ENCODE measurements at places on chromosomes 6 and 20.

DNA sequence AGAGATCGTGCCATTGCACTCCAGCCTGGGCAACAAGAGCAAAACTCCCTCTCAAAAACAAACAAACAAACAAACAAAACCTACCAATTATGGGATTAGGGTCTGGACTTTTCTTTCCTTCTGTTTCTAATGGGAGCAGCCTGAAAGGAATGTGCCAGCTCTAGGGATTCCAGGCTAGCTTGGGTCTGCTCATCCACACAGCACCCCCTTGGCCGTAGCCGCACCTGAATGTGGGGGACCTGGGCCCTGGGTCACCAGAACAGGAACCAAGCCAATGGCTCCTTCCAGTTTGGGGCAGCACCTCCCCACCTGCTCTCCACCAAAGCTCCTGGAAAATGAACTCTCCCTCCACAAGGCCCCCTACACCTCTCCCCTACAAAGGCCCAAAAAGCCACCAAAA lies 6.7 kb downstream of the CTSZ start:
- no peak for DNase-seq

DNA sequence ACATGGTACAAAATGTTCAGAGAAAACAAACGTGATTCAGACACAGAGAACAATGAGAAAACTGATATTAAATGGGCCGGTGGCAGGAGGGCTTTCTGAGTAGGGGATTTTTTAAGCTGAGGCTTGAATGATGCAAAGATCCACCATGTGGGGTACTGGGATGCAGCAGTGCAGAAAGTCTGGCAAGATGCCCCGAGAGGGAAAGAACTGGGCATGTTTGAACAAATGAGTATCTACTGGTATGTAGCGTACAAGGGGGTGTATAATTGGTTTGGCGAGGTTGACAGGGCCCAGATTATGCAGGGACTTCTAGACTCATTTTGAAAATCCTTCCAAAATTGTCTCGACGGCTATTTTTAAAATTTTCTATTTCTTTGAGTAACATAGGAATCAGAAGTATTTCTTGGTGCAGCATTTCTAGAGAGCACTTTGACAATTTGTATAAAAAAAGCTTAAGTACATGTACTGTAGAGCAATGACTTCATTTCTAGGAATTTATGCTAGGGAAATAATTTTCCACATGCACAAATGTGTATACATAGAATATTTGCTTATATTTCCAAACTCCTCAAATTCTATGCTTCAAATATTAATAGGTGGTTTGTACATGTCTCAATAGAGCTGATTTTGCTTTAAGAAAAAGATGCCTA lies 119.6 kb upstream of the DOK5 start:
- DNase-seq, result no peak

- DNase-seq, result no peak
These were observed 25.8 kb downstream of the CDKAL1 start for GRCh38 chr6:20559924-20560551.

- DNase-seq, result no peak
These were observed 498.3 kb upstream of the SULF2 start for GRCh38 chr20:48283470-48284110.

GRCh38 chr6:88519301-88520016 lies 353.3 kb upstream of the CNR1 start:
- no peak for DNase-seq

- no peak for DNase-seq
These were observed 149.7 kb downstream of the LRRC1 start for GRCh38 chr6:53944543-53944942.

DNA sequence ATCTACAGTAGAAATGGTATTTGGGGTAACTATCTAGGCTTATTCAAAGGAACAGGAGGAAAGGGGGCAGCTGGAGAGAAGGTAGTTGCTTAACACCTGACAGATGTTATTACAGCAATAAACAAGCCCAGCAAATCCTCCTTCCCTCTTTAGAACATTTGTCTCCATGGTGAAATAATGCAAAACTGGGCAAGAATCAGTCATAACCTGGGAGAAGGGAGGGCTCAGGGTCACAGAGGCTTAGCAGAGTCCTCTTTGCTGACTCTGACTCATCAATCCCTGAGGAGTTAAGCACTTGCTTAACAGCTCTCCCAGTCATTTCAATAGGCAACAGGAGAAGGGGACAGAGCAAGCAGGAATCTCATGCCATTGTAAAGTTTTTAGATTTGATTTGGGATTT lies 230.3 kb downstream of the IBTK start:
- no peak for DNase-seq

GRCh38 chr20:18039063-18039462 lies 18.7 kb downstream of the OVOL2 start:
- DNase-seq, result no peak

- DNase-seq, result no peak
These were observed 59.1 kb upstream of the TMEM244 start for GRCh38 chr6:129920103-129920798.

GRCh38 chr20:6908673-6909072 lies 141.2 kb downstream of the BMP2 start:
- DNase-seq, result no peak

DNA sequence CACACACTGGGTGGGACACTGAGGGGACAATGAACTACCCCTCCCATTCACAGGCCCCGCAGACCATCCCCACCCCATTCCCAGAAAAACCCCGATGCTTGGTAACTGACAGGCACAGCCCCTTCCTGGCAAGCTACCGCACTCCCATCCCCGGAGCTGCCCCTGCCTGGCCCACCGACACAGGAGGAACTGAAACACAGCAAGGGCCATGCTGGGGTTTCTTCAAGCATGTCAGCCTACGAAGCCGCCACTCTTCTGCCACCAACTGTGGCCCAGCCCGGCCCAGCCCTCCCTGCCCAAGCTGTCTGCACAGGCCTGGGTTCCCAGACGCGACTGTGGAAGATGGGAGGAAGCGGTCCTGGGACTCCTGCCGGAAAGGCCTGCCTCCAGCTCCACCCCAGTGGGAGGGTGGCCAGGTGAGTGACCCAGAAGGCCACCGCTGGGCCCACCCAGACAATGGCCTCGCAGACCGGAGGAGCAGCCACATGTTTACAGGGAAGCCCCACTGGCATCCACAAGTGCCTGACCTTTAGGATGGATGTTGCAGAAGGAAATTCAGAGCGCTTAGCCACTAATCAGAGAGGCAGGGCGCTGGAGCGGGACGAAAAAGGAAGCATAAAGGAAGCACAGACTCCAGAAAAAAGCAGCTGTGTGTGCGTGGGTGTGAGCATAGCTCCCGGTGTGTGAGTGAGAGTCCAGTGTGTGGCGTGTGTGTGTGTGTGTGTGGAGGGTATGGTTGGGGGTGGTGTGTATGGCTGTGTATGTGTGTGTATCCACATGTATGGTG lies 91.6 kb downstream of the PRND start:
- DNase-seq, result peak; percentile 30

DNA sequence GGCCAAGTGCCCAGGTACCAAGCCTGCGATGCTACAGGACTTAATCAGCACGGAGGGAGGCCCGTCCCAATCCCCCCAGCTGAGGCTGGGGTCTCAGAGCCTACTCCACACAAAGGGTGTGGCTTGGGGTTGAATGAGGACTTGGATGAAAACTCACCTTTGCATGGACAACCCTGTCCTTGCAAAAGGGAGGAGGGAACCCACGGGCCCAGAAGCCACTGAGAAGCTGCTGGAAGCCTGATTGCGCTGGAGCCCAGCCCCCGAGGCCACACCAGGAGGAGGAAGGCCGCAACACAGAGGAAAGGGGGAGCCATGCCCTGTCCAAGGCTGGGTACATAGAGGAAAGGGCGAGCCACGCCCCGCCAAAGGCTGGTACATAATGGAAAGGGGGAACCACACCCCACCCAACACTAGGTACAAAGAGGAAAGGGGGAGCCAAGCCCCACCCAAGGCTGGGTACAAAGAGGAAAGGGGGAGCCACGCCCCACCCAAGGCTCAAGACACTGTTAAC lies 158.8 kb downstream of the DLL1 start:
- no peak for DNase-seq

- no peak for DNase-seq
These were observed 4.7 kb downstream of the CCN2 start for GRCh38 chr6:131946404-131946991.

DNA sequence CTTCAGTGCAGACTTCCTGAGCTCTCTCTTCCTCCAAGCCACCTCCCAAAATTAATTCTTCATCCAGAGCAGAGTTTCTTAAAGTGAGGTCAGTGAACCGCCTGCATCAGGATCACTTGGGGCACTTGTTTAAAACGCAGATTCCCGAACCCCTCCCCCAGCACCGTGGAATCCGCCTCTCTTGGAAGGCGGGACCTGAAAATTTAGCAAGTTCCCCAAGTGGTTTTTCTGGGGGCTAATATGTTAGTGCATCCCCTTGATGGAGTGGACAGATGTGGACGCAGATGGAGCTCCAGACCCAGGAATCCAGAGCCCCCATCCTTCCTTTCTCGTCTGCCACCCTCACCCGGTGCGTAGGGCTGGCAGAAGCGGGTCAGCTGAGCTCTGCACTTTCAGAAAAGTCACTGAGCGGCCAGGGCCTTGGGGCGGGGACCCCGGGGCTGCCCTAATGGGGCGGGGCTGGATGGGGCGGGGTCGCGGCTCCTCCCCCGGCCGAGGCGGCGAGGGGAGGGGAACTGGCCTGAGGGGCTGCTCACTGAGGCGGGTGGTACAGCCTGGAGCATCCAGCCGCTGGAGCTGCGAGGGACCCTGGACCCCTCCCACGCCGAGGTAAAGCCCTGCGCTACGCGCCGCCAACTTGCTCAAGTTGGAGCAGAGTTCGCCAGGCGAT lies at the start of the genes DEFB124 and REM1:
TSS of gene DEFB124 (minus strand) at position 370 of the 670 bp plus-strand sequence. CDS start 2,114 bp downstream, outside the sequence.
TSS of gene REM1 (plus strand) at position 531 of the 670 bp plus-strand sequence. CDS start 1,158 bp downstream, outside the sequence.
- no peak for DNase-seq

DNA sequence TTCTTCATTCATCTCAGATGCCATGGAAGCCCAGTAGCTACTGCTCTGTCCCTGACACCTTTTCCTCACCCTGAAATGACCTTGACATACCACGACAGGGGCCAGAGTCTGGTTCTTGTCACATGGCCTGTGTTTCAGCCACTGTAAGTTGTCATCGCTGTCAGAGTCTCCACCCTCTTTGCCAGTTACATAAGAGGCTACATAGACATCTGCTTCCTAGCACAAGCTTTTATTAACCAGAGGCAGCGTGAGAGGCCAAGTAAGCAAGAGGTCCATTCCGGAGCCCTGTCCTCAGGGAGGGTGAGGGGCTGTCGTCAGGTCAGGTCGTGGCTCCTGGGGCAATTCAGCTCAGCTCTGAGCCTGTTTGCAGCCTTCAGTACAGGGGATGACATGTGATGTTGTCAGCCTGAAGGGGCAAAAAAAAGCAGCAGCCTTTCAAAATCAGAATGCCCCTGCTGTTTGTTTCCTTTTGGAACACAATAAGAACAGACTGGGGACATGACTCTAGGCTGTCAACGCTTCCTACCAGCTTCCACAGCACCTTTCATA lies 146.3 kb downstream of the MTFR2 start:
- DNase-seq, result no peak

- no peak for DNase-seq
These were observed 49.9 kb upstream of the COL21A1 start for GRCh38 chr6:56297022-56297989.

DNA sequence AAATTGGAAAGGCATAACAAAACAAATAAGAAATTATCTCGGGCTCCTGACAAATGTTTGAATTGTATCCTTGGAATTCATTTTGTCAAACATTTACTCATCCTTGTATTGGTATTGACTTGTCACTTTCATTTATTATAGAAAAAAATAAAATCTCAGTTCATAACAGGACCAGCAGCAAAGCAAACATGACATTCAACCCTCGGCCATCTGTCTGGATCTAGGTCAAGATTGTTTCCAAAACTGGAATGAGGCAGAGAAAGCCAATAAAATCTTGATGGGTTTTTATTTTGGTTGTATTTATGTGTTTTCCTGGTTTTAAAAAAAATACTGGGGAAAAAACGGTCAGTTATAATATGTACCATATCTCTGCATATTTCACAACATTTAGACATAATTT lies 42.9 kb upstream of the FABP7 start:
- no peak for DNase-seq

DNA sequence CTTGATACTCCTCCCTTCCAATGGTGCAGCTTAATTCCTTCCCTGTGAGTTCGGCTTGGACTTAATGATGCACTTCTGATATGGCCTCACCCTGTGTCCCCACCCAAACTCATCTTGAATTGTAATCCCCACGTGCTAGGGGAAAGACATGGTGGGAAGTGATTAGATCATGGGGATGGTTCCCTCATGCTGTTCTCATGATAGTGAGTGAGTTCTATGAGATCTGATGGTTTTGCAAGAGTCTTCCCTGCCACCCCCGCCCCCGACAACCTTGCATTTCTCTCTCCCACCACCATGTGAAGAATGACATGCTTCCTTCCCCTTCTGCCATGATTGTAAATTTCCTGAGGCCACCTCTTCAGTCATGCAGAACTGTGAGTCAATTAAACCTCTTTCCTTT lies 50.3 kb upstream of the HLA-G start:
- no peak for DNase-seq

DNA sequence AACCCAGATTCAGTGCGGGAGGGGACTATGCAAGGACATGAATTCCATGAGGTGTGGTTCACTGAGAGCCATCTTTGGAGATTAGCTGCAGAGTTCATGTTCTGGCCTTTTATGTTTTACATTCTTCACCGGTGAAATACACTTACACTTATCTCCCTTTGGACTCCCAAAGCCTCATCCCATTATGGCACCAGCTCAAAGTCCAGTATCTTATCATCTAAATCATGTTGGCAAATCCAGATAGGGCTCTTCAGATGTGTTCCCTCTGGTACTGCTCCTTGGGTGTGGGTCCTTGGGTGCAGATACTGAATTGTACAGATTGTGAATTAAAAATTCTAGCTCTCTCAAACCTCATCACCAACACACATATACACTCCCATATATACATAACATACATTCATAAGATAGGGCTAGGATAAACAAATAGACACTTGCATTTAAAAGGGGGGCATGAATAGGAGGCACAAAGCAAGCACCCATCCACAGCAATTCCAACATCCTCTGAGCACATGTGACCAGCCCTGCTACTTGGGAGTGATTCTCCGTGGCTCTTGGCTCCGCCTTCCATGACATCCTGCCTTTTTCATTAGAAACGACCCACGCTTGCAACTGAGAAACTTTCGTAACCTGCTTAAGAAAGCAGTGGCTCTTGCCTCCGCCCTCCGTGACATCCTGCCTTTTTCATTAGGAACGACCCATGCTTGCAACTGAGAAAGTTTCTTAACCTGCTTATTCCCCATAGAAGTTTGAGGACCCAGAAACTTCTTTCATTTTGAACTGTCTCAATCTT lies 53.6 kb upstream of the LRRC1 start:
- peak; percentile 37 for DNase-seq

- DNase-seq, result no peak
These were observed 53.6 kb downstream of the CDC40 start for GRCh38 chr6:110233770-110234374.

- DNase-seq, result no peak
These were observed 1.2 kb downstream of the LIME1 start for GRCh38 chr20:63737695-63737944.

- DNase-seq, result peak; percentile 40
These were observed 511.8 kb upstream of the ZNF337 start for GRCh38 chr20:26208296-26209091.

DNA sequence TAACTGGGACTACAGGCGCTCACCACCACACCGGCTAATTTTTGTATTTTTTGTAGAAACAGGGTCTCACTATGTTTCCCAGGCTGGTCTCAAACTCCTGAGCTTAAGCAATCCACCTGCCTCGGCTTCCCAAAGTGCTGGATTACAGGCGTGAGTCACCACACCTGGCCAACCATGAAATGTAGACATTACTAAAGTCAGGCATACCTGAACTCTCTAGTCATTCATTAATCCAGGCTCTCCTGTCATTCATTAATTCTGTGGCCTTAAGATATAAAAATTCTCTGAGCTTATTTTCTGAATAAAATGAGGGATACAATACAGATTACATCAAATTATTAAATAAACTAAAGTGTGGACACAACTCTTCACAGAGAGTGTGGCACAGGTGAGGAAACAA lies 159.7 kb downstream of the GMDS start:
- DNase-seq, result no peak

All from activated naive CD4-positive, alpha-beta T cell treated with Interleukin-2 at 50 U/mL for 16 hours (primary cell).